Neural progenitor cell (in vitro differentiated cells): ENCODE measurements at places on chromosomes 13 and 19. TPM values are rescaled to one million over a fixed set of nuclear protein-coding genes. Genes with fewer than 3 reads are reported as not detected.
A peak's percentile ranks its signal among the peaks of the same experiment; 100 is the strongest.

Gene WDR18
- total RNA-seq: 38.6 and 156 TPM in 2 replicates

Gene FCAR
- total RNA-seq: not detected in 2 replicates

DNA sequence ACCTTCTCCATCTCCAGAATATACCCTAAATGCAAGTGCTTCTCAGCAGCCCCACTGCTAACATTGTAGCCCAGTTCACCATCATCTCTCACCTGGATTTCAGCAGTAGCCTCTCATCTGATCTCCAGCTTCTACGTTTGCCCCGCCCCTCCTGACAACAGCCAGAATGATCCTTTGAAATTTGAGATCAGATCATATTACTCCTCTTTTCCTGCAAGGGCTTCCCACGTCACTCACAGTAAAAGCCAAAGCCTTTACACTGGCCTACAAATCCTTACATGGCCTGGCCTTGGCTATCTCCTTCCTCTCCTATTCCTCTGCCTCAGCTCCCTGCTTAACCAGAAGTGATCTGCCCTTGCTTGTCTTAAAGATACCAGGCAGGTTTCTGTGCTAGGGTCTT, 94.3 kb upstream of the NBEA start:
- no peaks in the 10 kb centered on the region for H3K36me3 ChIP-seq
- no peaks in the 10 kb centered on the region for H3K4me1 ChIP-seq
- no peaks in the 10 kb centered on the region for H3K27me3 ChIP-seq
- DNase-seq: no peak
- H3K4me3 ChIP-seq: no peak overlapping the region

GRCh38 chr19:46324277-46324676, 22.6 kb upstream of the PPP5C start:
- no peak overlapping the region for H3K27ac ChIP-seq
- H3K36me3 ChIP-seq: peaks cover 27% of the 10 kb centered on the region
- H3K4me3 ChIP-seq: no peak overlapping the region
- no peaks in the 10 kb centered on the region for H3K27me3 ChIP-seq
- no peaks in the 10 kb centered on the region for H3K4me1 ChIP-seq
- DNase-seq: no peak

DNA sequence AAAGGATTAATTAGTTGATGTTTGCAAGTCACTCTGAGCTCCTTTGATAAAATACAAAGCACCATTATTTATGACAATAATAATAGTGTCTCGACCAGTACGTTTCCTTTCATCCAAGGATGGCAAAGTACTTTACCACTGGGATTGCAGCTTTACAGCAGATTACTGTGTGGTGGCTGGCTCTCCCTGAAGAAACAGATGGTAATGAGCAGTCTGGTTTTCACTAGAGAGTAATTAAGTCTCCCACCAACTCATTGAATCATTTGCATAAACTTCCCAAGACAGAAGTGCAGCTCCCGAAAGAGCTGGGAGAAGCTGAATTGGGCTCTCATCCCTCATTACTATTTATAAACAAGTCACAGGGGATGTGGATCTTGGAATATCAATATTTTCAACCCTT, 48.7 kb downstream of the KLF5 start:
- peak; percentile 13 for DNase-seq
- no peaks in the 10 kb centered on the region for H3K4me1 ChIP-seq
- H3K27ac ChIP-seq: no peak overlapping the region
- no peaks in the 10 kb centered on the region for H3K36me3 ChIP-seq
- no peaks in the 10 kb centered on the region for H3K27me3 ChIP-seq

GRCh38 chr19:8504919-8505318, 2.5 kb upstream of the PRAM1 start:
- peaks cover 18% of the 10 kb centered on the region for H3K4me1 ChIP-seq
- no peak for DNase-seq
- H3K4me3 ChIP-seq: no peak overlapping the region
- H3K27ac ChIP-seq: no peak overlapping the region

Gene NBEA
- total RNA-seq: 23.5 and 31.0 TPM in 2 replicates

Gene C19orf18
- total RNA-seq: 0.15 TPM in 1 of 2 replicates, not detected in the other

DNA sequence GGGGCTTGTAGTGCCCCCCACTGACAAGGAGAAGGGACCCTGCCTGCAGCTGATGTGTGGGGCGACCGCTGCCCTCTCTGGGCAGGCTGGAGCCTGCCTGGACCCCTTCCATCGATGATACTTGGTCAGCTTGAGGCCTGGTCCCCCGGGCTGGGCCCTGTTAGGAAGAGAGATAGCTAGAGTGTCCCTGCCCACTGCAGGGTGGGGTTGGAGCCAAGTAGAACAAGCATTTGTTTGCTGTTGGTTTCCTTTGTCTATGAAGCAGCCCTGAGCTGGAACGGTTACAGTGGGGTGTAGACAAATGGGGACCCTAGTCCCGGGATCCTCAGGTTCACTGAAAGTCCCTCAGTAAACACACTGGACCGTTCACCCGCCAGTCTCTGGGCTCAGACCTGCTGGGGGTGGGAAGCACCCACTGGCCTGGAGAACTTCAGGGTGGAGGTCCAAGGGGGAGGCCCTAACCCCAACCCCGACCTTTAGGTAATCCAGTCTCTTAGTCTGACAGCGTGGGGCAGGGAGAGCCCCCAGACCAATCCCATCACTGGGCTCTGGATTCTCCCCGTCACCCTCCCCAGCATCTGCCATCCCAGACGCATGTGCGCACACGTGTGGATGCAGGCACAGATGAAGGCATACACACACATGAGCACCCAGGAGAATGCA, 204.8 kb upstream of the ZNF536 start:
- H3K4me3 ChIP-seq: no peak overlapping the region
- H3K4me1 ChIP-seq: no peaks in the 10 kb centered on the region
- H3K36me3 ChIP-seq: no peaks in the 10 kb centered on the region
- DNase-seq: no peak

DNA sequence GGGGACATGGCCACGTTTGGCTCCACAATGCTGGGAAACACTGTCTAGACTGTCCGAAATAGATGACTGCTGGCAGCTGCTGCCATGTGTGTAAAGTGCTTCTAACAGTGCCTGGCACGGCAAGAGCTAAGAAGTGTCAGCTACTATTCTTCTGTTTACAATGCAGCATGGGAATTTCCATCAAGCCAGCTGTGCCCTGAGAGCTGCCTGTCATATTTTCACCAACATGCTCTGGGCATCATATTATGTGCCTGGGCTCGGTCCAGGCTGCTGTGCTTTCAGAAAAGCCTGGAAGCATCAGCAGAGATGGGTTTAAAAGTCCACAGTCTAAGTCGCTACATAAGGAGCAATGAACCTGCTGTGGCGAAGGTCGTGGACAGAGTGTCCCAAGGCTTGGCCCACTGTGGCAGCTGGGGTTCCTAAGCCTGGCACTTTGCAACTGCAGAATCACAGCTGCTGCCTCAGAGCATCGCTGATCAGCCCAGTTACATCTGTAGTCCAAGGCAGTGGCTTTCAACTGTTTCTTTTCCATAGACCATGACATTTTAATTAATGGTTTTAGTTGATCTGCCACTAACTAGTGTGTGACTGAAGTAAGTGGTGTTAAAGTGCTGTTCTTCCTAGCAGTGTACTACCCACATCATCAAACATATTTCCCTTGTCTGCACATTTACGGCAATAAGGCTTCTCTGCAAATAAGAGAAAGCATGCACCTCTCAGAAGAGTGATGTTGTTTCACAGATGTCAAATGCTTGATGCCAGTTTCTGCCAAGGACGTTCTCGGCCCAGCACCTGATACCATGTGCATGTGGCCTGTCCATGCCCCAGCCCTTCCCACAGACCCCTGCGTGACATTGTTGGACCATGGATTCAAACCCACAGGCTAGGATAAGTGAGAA, 95.7 kb upstream of the C1QTNF9B start:
- H3K27ac ChIP-seq: no peak overlapping the region
- no peak overlapping the region for H3K4me3 ChIP-seq
- no peak for DNase-seq
- no peaks in the 10 kb centered on the region for H3K27me3 ChIP-seq
- peaks cover 6% of the 10 kb centered on the region for H3K4me1 ChIP-seq

Gene OLFM2
- total RNA-seq: 11.4 and 26.4 TPM in 2 replicates

DNA sequence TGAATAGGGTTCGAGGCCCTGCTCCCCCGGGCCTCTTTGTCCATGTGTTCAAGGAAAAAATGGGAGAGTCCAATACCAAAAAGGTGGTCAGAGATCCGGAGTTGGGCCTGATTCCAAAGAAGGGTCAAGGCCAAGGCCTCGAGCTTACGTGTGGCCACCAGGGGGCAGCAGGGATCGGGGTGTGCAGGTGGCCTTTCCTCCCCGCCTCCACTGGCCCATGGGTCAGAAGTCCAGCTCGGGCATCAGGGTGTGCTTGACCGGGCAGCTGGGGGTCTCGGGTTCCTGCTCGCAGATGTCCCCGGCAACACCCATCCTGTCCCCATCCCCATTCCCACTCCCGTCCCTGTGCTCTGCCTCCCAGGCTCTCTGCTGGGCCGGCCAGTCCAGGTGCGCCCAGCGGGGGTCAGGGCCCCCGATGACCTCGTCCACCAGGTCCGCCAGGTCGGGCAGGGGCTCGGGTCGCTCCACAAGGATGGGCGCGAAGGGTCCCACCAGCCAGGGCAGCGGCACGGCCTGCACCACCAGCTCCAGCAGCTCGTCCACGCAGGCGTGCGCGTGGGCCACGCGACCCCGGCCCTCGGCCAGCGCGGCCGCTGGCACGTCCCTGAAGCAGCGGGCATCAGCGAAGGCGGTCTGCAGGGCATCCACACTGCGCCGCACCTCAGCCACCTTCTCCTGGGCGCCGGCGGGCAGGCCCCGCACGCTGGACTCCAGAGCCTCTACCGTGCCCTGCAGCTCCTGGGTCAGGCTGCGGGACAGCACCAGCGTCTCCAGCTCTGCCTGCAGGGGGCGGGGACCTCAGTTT, 5.2 kb upstream of the PLIN4 start:
- peak; percentile 37 for DNase-seq
- no peaks in the 10 kb centered on the region for H3K36me3 ChIP-seq
- H3K4me3 ChIP-seq: no peak overlapping the region
- H3K4me1 ChIP-seq: no peaks in the 10 kb centered on the region
- peaks cover 7% of the 10 kb centered on the region for H3K27me3 ChIP-seq

Gene METTL21C
- total RNA-seq: not detected in 2 replicates

Gene ICAM5
- 0.46 TPM in 1 of 2 replicates, not detected in the other for total RNA-seq

DNA sequence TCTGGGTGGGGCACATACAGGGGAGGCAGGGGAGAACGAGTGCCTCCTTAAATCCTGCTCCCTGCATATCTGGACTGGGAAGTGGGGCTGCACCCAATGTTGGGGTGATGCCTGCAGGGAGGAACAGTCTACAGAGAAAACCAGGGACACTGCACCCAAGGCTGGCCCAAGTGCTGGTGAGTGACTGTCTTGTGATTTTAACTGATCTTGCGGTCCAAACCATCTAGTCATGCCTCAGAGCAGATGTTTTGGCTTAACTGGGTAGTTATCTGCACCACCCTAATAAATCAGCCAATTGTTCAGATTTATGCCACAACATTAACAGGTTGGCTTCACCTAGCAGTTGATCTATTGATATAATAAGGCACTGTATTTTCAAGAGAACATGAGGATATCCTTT, 219.2 kb upstream of the IRS2 start:
- DNase-seq: no peak
- H3K4me3 ChIP-seq: no peak overlapping the region
- H3K27ac ChIP-seq: no peak overlapping the region
- no peaks in the 10 kb centered on the region for H3K36me3 ChIP-seq
- no peaks in the 10 kb centered on the region for H3K27me3 ChIP-seq

DNA sequence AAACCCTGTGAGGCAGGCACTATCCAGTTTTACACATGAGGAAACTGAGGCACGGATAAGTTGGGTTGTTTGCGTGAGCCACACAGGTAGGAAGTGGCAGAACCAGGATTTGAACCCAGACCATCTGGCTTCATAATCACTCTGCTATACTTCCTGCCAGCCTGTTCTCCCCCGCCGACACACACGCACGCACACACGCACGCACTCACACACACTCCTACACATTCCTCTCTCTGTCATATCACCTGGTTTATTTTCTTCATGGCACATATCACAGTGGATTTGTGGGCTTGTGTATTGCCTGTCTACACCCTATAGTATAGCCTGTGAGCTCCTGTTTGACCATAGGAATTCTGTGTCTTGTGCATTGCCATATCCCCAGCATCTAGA, 140.0 kb downstream of the SIPA1L3 start:
- H3K36me3 ChIP-seq: no peaks in the 10 kb centered on the region
- H3K4me1 ChIP-seq: peaks cover 36% of the 10 kb centered on the region
- H3K27me3 ChIP-seq: no peaks in the 10 kb centered on the region
- DNase-seq: no peak
- H3K4me3 ChIP-seq: no peak overlapping the region

Gene PEG3
- total RNA-seq: not detected in 2 replicates

- no peak for DNase-seq
- no peak overlapping the region for H3K4me3 ChIP-seq
- peaks cover 6% of the 10 kb centered on the region for H3K4me1 ChIP-seq
- H3K36me3 ChIP-seq: no peaks in the 10 kb centered on the region
- no peaks in the 10 kb centered on the region for H3K27me3 ChIP-seq
Observed at GRCh38 chr13:113365583-113365970, 1.6 kb upstream of the GRTP1 start.

DNA sequence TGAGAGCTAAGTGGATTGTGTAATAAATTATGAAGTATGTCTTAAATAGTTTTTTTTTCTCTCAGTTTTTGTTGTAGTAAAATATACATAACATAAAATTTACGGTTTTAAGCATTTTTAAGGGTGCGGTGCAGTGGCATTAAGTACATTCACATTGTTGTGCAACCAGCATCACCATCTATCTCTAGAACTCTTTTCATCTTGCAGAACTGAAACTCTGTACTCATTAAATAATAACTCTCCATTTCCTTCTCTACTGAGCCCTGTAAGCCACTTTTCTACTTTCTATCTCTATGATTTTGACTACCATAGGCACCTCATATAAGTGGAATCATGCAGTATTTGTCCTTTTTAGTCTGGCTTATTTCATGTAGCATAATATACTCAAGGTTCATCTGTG, 87.1 kb downstream of the GJA3 start:
- H3K27me3 ChIP-seq: no peaks in the 10 kb centered on the region
- H3K4me1 ChIP-seq: no peaks in the 10 kb centered on the region
- peaks cover 35% of the 10 kb centered on the region for H3K36me3 ChIP-seq
- no peak overlapping the region for H3K27ac ChIP-seq
- no peak overlapping the region for H3K4me3 ChIP-seq

Gene PSG11
- not detected in 2 replicates for total RNA-seq

Gene KCNN1
- 1.8 and 5.5 TPM in 2 replicates for total RNA-seq

- no peaks in the 10 kb centered on the region for H3K4me1 ChIP-seq
- no peaks in the 10 kb centered on the region for H3K36me3 ChIP-seq
- DNase-seq: no peak
- H3K27me3 ChIP-seq: no peaks in the 10 kb centered on the region
Observed at GRCh38 chr13:98741741-98742435, 10.6 kb downstream of the SLC15A1 start.

DNA sequence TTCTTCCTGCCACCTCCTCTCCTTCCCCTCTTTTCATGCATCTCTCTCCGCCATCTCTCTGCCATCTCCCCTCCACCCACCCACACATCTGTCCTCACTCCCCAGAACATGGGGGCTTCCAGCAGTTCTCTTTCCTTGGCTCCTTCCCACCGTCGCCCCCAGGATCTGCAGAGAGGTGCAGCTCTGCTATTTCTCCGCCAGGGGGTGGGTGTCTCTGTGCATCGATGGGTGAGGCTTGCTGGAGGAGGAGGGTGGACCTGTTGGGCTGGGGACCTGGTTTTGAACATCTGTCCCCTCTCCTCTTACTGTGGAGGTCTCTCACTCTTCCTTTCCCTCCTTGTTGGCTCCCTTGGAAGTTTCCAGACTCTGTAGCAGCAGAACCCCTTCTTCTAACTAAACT, 51.7 kb downstream of the MYH14 start:
- H3K4me1 ChIP-seq: no peaks in the 10 kb centered on the region
- no peak overlapping the region for H3K27ac ChIP-seq
- no peak overlapping the region for H3K4me3 ChIP-seq
- H3K27me3 ChIP-seq: no peaks in the 10 kb centered on the region
- no peak for DNase-seq

Gene KIR2DL1
- total RNA-seq: not detected in 2 replicates

- peaks cover 26% of the 10 kb centered on the region for H3K27me3 ChIP-seq
- no peak within 1 kb of the TSS for H3K27ac ChIP-seq
- H3K36me3 ChIP-seq: no peaks in the 10 kb centered on the region
- H3K4me1 ChIP-seq: peaks cover 7% of the 10 kb centered on the region
Observed at GRCh38 chr19:15449620-15450527, at the start of gene WIZ. WIZ (minus strand) TSS chr19:15449956; CDS start chr19:15448307, 1,649 bp downstream.
